ENCODE measurements at places on chromosomes 5 and 9.

DNA sequence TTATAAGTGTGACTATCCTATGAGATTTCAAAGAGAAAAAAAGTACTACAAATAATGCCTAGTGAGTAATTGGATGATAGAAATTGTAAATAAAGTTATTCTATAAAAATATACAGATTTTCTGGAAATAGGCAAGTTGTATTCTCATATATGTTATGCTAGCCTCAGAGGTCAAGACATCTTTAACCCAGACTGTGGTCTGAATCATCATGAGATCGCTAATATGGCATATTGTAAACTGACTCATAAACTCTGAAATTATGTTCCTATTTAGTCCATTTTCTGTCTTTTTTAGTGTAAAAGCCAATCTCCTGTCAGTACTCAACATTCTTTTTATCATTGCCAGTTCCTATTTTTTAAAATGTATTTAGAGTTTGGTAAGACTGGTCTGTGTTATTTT lies 14.2 kb downstream of the LOX start:
- no peak for DNase-seq

- DNase-seq = peak; percentile 31
Observed at GRCh38 chr5:157222506-157223230, 42.0 kb downstream of the ITK start.

DNA sequence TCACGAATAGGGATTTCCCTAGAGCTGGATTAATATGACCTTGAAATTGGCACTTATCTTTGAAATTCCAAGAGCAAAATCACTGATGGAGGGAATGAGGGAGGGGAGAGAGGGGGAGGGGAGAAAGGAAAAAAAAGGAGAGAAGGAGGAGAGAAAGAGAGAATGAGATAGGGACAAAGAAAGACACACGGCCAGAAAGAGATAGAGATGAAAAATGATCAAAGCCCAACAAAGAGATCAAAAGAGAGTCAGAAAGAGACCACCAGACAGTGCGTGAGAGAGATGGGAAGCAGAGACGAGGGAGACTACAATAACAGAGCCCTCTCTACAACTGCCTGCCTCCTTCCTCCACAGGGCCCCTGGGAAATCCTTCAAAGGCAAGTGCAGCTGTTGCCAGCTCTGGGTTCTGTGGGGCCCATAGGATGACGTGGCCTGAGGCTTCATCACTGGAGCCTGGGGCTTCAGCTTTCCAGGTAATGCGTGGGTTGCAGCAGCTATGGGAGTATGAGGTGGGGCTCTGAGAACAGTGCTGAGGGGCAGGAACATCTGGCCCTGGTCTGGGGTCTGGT lies 58.3 kb upstream of the SHB start:
- no peak for DNase-seq

GRCh38 chr9:95459851-95460517 lies 56.8 kb downstream of the PTCH1 start:
- no peak for DNase-seq

- no peak for DNase-seq
Observed at GRCh38 chr5:60066502-60066901, 173.0 kb upstream of the PDE4D start.

- DNase-seq = no peak
Observed at GRCh38 chr9:115216873-115217272, 98.9 kb upstream of the TNC start.

- DNase-seq = no peak
Observed at GRCh38 chr5:161084115-161084514, 232.1 kb upstream of the ATP10B start.

GRCh38 chr9:131490514-131490913 lies 12.2 kb upstream of the POMT1 start:
- DNase-seq = no peak

Data from activated T-helper 1 cell treated with Interleukin-2 at 50 U/mL for 16 hours (primary cell).